ENCODE measurements at places on chromosomes 2 and 18.
A peak's percentile ranks its signal among the peaks of the same experiment; 100 is the strongest.

DNA sequence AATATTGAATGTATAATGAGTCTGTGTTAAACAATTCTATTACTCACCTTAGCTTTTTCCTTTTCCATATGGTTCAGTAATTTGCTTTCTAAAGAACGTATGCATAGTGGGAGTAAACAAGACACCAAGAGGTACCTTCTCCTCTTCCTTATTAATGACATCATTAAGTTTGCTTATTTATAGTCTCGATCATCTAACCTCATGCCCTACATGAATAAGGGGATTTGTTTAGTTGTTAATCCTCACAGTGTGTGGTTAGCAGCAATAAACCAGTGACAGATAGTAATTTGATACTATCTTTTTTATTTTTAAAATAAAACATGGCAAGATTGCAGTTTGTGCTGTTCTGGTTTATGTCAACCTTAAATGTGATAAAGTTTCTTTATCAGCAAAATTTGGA is 69.7 kb downstream of the COBLL1 start:
- DNase-seq: no peak

- no peak for DNase-seq
Measured at GRCh38 chr18:58288921-58289797, 245.1 kb downstream of the NEDD4L start.

GRCh38 chr2:5701266-5701665 is 9.1 kb downstream of the SOX11 start:
- no peak for DNase-seq

DNA sequence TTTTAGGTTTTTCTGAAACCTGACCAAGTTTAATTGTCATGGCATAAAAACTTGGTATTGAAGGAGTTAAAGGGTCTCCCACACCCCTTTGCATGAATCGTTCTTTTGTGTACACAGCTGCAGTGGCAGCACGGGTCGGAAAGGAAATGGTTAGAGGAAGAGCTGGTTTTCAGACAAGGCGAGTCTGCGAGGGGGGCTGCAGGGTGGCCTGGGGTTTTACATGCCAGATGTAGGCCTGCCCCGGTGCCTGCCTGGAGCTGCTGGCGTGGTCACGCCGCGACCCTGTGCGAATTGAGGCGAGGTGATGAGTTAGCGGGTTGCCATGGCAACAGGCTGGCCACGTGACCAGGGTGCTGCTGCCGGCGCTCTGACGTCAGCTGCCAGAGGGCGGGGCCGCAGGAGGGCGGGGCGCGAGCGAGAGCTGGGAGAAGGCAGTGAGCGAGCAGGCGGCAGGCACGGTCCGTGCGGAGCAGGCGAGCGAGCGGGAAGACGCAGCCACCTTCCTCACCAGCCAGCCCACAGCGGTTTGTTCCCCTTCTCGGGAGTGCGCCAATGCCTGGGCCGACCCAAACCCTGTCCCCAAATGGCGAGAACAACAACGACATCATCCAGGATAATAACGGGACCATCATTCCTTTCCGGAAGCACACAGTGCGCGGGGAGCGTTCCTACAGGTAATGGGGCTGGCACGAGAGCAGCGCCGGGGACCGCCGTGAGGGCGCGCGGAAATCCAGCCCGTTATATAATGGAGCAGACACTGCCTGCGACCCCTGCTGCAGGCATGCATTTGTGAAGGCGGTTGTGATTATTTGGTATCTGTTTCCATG is at the start of gene MAPRE2:
TSS of gene MAPRE2 (plus strand) at position 426 of the 827 bp plus-strand sequence. CDS start at position 553, 127 bp downstream.
- peak; percentile 99 for DNase-seq

GRCh38 chr2:227374158-227374557 is 4.9 kb downstream of the TM4SF20 start:
- peak; percentile 47 for DNase-seq

GRCh38 chr18:79442508-79443221 is 46.9 kb downstream of the NFATC1 start:
- DNase-seq: no peak

- peak; percentile 36 for DNase-seq
Measured at GRCh38 chr2:174336501-174337336, 2.0 kb downstream of the SP9 start.

- DNase-seq: no peak
Measured at GRCh38 chr2:163667064-163667887, 68.5 kb downstream of the FIGN start.

DNA sequence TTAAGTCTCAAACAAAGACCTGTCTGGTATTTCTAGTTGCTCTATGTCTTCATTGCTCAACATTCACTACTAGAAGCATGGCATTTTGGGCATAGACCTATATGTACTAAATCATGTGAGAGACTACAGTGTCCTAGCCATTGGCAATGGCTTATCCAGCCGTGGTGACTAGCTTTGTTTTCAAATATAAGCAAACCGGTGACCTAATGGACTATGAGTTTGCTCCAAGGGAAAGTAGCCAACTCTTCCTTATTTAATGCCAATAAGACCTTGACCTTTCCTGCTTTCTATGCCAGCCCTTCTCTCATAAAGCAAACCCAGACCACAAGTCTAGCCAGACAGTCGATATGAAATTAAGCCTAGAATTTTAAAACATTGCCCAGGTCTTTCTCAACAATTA is 113.7 kb upstream of the CREB1 start:
- no peak for DNase-seq

- DNase-seq: peak; percentile 77
Measured at GRCh38 chr2:30239308-30239985, 8.1 kb downstream of the LBH start.

- DNase-seq: peak; percentile 74
Measured at GRCh38 chr2:230327418-230328154, 593 bp downstream of the SP140L start.

DNA sequence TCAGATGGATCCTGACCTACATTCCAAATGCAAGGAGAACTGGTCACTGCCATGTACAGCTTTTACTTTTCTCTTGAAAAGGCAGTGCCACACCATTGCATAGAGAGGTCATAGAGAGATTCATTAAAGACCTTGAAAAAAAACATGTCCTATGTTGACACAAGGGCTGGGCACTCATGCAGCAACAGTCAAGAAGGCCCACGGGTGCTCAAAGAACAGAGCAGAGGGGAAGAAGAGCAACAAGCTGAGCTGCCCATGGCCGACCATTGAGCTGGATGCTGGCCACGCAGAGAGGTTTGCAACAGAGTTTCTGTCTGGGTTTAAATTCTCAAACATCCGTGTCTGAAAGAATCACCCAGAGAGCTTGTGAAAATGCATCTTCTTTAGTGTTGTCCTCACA is 99.1 kb downstream of the ADD2 start:
- no peak for DNase-seq
